ENCODE measurements at places on chromosomes 4 and X.

DNA sequence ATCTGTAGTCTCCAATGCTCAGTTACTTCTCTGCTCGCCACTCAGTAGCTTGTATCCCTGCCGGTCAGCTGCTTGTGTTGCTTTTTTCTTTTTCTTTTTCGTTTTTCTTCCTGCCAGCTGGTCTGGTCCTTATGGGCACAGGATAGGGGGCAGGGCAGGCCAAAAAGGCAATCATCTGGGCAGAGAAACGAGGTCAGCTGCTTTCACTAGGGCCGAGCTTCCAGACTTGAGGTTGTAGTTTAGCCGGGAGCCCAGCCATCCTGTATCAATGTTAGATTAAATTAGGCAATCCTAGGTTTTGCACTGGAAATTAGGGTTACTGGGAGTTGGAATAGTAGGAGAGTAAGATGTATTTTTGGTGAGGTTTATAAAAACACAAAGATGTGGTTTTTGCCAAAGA, 3.4 kb downstream of the ARSF start:
- no peak overlapping the region for H3K27ac ChIP-seq
- no peak overlapping the region for H3K4me3 ChIP-seq
- DNase-seq = no peak
- no peaks in the 10 kb centered on the region for H3K4me1 ChIP-seq
- no peaks in the 10 kb centered on the region for H3K36me3 ChIP-seq

- H3K4me1 ChIP-seq = peaks cover 8% of the 10 kb centered on the region
- no peaks in the 10 kb centered on the region for H3K27me3 ChIP-seq
- H3K36me3 ChIP-seq = no peaks in the 10 kb centered on the region
- no peak overlapping the region for H3K27ac ChIP-seq
Observed at GRCh38 chr4:176363072-176363471, 43.3 kb downstream of the SPCS3 start.

- H3K36me3 ChIP-seq = no peaks in the 10 kb centered on the region
- H3K4me1 ChIP-seq = no peaks in the 10 kb centered on the region
- no peak overlapping the region for H3K4me3 ChIP-seq
- no peak for DNase-seq
Observed at GRCh38 chrX:21610168-21610567, 48.0 kb downstream of the KLHL34 start.

GRCh38 chr4:16384576-16384975, 158.3 kb upstream of the TAPT1 start:
- H3K27ac ChIP-seq = no peak overlapping the region
- no peaks in the 10 kb centered on the region for H3K27me3 ChIP-seq
